Purkinje cell (primary cell): ENCODE measurements at places on chromosomes 16 and 17. TPM values are rescaled to one million over a fixed set of nuclear protein-coding genes. Genes with fewer than 3 reads are reported as not detected.

Gene MEFV
- not detected in 2 replicates for polyA plus RNA-seq

Gene WSCD1
- 2.9 and 6.3 TPM in 2 replicates for polyA plus RNA-seq

Gene CDK5R1
- 37.6 and 48.5 TPM in 2 replicates for polyA plus RNA-seq

Gene SOX9
- polyA plus RNA-seq, result 14.8 and 16.5 TPM in 2 replicates

Gene HOXB2
- polyA plus RNA-seq, result not detected in 2 replicates

Gene SSTR5
- polyA plus RNA-seq, result not detected in 2 replicates

Gene KRT38
- not detected in 2 replicates for polyA plus RNA-seq

Gene AATK
- 0.48 and 0.56 TPM in 2 replicates for polyA plus RNA-seq
